ENCODE measurements at places on chromosomes 3 and 15.

GRCh38 chr3:58645726-58646125, 20.8 kb downstream of the FAM3D start:
- no peak for DNase-seq

DNA sequence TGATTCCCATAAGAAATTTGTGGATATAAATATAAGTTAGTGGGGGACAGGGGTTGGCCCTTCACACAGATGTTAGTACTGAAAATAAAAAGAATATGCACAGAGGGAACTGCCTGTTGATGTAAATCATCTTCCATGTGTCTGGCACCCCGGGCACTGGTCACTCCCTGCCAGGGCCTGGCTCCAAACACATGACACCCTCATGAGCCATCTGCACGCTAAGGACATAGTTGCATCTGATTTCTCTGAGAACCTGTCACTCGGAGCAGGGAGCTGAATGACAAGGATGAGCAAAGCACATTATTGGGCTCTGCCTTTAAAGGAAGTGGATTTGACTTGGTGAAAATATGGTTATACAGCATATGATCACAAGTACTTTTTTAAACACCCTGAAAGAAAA, 66.2 kb upstream of the TSC22D2 start:
- DNase-seq, result no peak

DNA sequence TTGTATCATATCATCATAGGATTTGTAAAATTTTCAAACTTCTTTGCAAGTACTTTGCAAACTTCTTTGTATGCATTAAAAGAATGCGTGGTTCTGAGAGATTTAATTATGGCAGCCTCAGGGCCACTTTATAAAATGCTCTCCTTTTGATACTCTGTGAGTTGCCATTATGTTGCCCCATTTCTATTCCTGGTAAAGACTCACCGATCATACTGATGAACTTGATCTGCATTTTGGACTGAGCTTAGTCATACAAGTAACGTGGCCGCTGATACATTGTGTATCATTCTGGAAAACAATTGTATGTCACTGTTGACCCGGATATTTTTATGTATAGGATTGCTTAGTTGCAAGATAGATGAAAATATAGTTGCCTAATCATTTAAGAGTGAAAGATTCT, 38.8 kb downstream of the AKAP13 start:
- no peak for DNase-seq

GRCh38 chr15:53837263-53837662, 77.8 kb upstream of the WDR72 start:
- no peak for DNase-seq

DNA sequence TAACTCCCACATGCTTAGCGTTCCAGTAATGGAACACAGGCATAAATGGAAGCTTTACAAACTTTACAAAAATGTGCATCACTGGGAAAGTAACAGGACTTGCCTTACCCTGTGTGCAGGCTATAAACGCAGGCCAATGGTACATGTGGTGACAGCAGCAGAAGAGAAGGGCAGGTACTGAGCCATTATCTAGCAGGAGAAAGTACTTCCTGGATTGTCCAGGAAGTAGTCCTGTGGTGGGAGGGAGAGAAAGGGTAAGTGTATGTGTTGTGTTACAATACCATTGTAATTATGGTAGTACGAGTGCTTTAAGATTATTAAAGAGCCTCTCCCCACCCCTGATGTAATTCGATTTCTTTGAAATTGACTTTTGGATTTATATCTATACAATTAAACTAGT, 5.3 kb downstream of the ATP1B3 start:
- no peak for DNase-seq

DNA sequence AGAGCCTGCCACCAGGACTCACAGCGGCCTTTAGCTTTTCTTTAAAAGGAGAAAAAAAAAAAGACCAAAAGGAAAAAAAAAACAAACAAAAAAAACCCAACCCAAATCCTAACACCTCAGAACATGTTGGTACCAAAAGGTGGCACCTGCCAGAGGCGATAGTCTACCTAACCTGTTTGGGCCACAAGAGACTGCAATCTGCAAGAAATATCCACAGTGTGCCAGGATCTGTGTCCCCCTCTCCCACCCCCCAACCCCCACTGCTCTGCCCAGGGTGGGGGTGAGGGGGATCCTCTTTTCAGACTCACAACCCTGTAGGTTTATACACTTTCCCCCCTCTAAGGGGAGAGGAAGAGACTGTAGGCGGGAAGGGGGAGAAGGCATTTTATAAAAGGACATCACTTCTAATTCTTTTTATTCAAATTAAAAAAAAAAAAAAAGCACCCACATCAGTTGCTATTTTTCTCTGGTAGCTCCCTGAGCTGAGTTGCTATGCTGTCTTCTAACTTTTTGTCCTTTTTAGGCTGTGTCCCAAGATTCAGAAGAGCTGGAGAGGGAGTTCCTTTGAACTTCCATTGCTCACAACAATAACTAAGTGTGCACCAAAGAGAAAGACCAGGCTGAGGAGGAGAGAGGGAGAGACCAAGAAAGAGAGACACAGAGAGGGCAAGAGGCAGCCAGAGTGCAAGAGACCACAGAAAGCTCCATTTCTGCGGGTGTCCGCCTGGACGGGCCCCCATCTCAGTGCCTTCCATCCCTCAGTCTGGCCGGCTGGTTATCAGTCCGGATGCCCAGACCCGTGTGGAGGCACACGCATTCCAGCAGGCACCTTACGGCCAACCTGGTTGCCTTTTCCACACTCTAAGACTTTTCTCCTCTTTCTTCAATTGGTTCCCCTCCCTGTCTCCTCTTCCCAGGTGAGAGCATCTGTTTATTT, 48.9 kb downstream of the TLE3 start:
- no peak for DNase-seq

DNA sequence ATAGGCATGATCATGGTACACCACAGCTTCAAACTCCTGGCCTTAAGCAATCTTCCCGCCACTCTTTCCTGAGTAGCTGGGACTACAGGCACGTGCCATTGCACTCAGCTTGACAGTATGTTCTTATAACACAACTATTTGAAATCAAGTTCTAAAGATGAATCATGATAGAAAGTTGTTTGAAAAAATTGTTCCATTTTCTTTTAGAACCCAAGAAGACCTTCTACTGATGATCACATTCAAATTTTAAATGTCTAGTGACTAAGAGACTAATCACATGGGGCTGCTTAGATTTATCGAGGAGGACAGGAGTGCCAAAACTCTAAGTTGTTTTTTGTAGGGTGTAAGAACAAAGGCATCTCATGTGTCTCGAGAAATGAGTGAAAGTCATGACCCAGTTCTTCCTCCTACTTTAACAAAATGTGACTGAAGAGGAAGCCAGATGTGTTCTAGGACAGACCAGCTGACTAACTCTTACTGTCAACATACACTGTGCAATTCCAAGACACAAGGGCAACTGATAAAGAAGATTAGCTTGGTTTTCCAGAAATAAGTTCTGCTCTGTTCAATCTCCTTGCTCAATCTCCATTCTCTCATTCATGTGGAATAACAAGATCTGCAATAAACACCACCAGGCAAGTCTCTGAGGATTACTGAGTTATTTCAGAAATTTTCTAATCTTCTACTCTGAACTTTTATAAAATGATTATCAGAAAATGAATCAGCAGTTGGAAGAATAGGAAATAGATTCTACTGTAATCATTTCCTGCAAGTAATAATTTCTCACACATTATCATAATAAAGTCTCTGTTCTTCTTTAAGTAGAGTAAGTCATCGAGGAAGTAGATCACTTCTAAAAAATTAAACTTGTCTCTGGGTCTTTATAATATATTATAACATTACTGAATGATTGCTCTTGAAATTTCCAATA, 122.6 kb upstream of the CCNL1 start:
- no peak for DNase-seq

GRCh38 chr3:172357850-172358754, 90.2 kb downstream of the GHSR start:
- DNase-seq, result no peak

DNA sequence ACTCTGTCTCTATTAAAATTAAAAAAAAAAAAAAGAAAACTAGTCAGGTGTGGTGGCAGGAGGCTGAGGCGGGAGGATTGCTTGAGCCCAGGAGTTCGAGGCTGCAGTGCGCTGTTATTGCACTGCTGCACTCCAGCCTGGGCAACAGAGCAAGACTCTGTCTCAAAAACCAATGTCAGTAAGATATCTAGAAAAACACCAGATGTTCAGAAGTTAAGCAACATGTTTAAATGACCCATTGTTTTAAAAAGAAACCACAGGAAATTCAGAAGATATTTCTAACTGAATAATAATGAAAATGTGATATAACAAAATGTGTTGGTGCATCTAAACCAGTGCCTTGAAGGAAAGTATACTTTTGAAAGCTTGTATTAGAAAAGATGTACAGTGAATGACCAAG, 203.4 kb upstream of the CGNL1 start:
- DNase-seq, result no peak

DNA sequence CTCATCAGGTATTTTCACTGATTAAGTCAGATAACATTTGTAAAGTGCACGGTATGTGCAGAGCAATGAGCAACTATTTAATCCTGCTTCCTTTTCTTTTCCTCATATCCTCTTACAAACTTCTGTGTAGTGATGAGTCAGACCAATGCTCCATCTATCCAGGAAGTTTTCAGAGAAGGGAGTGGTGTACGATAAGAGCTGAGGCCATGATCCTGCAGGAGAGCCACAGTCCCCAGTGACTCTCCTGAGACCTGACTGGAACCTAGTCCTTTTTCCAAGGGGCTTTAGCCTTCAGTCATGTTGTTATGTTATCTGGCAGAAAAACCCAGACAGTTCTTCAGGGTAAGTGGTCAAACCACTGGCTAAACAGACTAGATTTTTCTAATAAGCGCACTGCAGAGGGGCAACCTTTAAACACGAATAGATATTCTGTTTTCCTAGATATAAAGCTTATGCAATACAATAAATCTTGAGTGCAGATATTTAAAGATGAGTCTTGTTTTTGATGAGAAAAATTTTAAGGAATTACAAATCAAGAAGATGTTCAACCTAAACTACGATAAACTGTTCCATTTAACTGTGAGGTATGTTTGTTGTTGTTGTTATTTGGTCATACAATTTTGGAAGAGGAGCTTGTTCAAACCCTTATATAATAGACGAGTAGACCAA, 110.5 kb upstream of the RAP2B start:
- no peak for DNase-seq

DNA sequence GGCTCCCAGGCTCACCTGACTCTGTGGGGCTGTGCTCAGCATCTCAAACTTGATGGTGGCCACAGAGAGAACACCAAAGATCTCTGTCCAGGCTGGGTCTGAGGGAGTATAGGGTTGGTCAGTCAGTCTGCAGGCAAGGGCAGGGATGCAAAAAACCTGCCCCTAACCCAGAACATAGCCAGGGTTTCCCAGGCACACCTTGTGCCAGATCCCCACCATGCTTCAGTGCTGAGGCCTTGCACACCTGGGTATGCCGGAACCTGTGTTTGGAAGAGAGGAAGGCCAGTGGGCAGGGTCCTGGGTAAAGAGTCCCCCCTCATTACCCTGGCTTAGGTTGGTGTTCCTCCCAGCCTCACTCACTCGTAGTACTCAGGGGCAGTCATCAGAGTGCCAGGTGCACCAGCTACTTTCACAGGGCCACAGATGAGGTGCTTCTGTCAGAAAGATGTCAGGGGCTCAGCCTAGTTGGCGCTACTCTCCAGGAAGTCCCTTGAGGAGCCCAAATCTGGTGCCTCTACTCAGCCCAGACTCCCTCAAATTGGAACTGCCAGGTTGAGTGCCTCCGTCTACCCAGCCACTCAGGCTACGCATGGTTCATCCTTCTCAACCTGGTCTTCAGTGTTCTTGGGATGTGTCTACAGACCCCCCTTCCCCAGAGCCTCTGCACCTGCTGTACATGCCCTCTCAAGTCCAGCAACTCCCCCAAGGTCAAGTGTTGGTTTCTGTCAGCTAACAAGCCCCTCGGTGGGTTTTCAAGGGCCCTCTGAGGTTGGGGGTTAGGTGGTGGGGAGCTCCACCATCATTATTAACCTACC, 1.8 kb downstream of the DALRD3 start:
- no peak for DNase-seq

All from stimulated activated CD4-positive, alpha-beta T cell treated with anti-CD3 and anti-CD28 coated beads, Interleukin-15, amount 100 ng/mL, for 1 hour (primary cell).